ENCODE measurements at places on chromosomes 2 and 18.

- no peak for DNase-seq
Observed at GRCh38 chr18:66344227-66344626, 259.7 kb downstream of the CDH19 start.

- peak; percentile 83 for DNase-seq
Observed at GRCh38 chr2:165067643-165068486, 112.5 kb upstream of the SLC38A11 start.

DNA sequence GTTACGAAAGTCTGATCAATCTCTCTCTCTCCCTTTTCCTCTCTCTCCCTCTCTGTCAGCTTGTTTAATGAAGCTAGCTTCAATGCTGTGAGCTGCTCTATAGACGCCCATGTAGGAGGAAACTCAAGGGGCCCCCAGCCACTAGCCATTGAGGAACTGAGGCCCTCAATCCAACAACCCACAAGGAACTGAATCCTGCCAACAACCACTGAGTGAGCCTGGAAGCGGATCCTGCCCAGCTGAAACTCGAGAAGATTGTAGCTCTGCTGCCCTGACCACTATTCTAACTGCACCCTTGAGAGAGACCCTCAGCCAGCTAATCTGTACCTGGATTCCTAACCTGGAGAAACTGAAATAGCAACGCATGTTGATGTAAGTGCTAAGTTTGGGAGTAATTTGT, 129.2 kb downstream of the BCL11A start:
- no peak for DNase-seq

- DNase-seq, result peak; percentile 36
Observed at GRCh38 chr2:3348767-3349166, 28.9 kb downstream of the EIPR1 start.

DNA sequence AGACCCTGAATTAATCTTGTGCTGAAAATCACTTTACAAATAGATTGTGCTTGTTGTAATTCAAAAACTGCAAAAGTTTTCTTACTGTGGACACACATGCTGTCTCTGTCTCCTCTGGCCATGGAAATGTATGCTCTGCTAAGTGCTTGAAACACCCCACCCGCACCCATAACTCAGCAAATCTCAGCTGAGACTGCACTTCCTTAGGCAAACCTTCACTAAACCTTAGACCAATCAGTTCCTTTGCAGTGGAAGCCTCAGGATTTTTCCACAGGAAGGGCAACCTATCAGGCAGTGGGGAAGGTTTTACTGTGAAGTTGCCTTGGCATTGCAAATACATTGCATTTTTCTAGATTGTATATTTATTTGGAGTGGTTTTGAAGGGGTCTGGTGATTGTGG, 62.2 kb upstream of the PLA2R1 start:
- DNase-seq, result no peak
